ENCODE measurements at places on chromosomes 7 and 10.

DNA sequence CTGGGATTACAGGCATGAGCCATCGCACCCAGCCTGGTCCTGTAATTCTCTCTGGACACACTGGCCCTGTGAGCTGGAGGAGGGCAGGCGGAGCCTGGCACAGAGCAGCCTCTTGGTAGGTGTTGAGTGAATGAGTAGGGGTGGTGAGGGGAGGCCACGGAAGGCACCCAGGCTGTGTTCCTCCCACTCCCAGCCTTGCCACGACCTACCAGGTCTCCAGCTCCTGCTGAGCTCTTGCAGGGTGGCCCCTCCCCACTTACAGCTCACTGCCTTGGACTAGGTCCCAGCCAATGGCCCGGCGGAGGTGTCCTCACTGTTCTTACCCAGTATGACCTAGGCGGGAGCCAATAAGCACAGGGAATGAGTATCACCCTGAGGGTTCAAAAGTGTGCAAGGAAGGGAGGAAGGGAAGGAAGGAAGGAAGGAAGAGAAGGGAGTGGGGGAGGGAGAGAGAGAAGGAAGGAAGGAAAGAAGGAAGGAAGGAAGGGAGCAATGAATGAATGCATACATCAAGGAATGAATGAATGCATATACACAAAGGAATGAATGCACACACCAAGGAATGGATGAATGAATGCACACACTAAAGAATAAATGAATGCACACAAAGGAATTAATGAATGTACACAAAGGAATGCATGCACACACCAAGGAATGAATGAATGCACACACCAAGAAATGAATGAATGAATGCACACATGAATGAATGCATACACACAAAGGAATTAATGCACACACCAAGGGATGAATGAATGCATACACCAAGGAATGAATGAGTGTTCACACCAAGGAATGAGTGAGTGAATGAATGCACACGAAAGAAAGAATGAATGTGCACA is 45.5 kb downstream of the GTF2IRD1 start:
- DNase-seq = peak; percentile 76

- DNase-seq = no peak
These were observed 71.7 kb downstream of the MTURN start for GRCh38 chr7:30206491-30206890.

DNA sequence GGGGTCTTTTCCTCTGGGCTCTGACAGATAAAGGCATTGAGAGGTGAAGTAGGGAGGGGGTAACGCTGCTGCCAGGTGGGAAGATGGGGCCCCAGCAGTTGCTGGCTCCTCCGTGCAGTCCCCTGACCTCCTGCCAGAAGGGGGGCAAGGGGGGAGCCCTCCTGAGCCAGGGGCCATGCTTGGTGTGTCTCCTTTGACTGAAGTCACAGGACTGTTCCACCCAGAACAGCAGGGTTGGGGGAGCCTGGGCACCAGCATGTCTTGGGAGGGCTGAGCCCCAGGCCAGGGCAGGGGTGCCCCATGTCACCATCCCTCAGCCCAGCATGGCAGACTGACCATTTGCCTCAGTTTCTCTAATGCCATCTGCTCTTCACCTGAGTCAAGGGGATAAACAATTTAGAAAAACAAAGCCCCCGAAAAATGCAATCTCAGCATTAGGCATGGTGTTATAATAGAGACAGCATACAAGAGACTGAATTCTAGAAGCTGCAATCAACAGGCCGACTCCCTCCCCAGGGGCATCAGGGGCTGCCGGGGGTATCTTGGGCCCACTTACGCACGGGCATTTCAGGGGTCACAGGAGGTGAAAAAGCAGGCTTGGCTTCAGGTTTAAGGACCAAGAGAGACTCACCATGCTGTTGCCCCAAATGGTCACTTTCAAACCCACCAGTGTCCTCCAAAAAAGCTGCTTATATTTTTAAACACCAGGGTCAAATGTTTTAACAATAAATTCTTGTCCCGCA is 108.6 kb upstream of the GPR26 start:
- no peak for DNase-seq

DNA sequence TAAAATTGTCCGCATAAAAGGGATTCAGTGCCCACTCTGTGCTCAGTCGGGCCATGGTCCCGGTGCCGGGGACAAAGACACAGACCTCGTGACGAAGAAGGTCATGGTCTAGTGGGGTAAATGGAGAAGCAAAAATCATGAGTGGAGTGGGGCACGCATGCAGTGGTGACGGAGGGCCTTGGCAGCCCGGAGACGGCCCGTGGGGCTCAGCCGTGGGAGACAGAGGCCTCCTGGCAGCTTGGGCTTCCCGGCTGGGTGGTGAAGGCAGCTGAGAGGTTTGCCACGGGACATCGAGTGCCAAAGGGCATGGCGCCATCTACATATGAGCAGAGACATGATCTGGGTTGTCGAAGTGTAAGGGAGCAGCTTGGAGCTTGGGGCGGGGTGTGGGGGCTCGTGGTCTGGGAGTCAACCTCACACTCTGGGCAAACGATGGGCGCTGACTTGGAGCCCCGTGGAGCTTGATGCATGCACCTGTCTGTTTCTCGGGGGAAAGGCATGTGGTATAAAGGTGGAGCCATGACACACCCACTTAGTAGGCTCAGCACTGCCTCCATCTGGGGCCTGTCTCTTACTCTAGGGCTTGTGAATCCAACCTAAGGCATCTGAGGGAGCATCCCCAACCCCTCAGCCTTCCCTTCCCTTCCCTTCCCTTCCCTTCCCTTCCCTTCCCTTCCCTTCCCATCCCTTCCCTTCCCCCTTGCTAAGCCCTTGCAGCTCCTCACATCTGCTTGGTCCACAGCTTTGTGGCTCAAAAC is 151.0 kb upstream of the INSYN2A start:
- no peak for DNase-seq

DNA sequence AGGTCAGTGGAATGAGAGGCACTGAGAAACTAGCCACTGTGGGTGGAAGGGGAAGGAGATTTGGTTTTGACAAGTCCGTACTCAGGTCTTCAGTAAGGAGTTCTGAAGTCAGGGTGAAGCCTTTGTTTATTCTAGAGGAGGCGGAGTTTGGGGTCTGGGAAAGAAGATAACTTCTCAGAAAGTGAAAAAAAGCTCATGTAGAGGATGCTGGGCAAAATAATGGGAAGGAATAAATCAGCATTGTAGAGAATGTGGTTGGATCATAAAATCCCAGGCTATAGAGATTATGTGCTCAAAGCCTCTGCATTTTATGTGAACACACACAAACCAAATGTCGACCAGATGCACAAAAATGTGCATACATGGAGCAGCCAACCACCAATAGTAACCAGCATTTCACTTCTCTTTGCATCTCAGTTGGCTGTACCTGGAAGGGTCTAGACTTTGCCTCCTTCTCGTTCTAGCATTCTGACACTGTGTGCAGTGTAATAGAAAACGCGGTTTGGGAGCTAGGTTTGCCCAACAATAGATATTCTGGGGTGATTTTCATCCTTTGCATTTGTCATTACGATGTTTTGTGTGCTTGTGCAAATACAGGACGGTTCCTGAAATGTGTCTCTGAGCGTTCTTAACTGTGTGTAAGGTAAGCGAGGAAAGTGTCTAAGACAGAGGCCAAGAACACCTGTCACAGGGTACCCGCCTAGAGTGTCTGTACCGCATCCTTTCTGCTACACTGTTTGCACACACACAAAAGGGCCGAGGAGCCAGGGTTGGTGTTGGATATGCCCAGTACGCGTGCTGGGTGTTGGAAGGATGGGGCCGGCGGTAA is 603 bp upstream of the HECW1 start:
- no peak for DNase-seq

- DNase-seq = no peak
These were observed 456.0 kb downstream of the SORCS1 start for GRCh38 chr10:106708506-106708905.

GRCh38 chr10:82394122-82394521 is 519.1 kb downstream of the NRG3 start:
- no peak for DNase-seq

DNA sequence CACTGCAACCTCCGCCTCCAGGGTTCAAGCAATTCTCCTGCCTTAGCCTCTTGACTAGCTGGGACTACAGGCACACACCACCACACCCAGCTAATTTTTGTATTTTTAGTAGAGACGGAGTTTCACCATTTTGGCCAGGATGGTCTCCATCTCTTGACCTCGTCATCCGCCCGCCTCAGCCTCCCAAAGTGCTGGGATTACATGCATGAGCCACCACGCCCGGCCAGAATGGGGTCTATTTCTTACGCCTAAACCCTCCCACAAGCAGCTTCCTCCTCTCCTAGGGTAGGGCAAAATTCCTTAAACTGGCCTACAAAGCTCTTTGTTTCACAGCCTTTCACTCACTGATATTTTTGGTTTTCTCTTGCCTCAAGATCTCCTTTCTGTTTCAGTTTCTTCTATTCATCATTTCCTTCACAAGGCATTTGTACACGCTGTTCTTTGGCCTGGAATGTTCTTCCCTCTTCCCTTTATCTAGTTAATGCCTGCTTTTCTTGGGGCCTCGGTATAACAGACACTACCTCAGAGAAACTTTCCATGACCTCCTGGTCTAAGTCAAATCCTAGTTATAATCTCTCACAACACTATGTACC is 6.7 kb downstream of the CPEB3 start:
- DNase-seq = no peak

GRCh38 chr10:535051-535450 is 154.4 kb downstream of the DIP2C start:
- no peak for DNase-seq

DNA sequence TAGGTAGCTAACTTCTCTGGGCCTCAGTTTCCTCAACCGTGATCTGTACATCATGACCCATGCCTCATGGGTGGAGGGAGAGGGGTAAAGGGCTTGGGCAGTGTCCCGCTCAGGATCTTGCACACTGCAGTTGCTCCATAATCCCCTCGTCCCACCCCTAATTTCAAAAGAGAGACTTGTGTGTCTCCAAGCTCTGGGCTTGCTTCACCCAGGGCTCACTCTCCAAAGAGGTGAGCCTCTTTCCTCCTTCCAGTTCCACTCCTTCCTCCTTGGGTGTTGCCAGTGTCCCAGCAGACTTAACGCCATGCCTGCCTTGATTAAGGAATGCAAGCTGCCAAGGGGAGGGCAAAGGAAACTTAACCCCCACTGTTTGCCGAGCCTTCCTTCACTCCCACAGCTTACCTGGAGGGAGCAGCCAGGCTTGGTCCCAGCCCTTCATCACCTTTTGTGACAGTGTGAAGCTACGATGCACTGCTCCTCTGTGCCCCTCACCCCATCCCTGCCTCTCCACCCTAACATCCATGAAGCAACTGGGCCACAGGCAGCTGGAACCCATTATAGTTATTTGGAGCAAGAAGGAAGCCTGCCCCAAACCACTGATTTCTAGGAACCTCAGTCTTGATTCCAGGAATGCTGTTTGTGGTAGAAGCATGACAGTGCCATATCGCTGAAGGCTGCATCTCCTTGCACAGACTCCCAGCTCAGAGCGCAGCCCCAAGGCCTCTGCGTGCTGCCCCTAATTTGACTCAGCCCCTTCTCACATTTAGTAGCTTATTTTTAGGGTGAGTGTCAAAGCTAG is 363.3 kb downstream of the TNS3 start:
- no peak for DNase-seq

GRCh38 chr7:45689011-45689796 is 115.0 kb downstream of the ADCY1 start:
- no peak for DNase-seq

- DNase-seq = no peak
These were observed 30.9 kb upstream of the SAMD8 start for GRCh38 chr10:75080554-75080953.

DNA sequence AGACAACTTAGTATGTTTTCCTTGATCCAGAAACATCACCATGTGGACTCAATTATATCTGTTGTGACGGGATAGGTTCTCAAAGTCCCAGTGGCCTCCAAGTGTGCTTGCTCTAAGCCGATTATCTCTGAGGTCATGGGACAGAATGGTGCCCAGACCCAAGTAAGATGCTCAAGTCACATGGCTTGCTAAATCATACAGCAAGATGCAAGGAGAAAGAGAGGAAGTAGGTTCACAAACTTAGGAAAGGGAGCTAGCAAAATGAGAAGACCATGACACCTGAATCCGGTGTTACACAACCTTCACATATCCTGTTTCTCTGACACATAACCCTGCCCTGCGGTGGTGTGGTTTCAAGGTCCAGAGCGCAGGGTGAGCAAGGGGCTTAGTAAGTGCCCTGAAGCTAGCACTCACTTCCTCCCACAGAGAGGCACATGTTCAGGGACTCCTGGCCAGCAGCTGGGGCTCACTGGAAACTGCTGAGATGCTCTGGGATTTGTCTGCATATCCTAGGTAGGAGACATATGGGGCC is 590.9 kb upstream of the ANKRD30A start:
- no peak for DNase-seq

DNA sequence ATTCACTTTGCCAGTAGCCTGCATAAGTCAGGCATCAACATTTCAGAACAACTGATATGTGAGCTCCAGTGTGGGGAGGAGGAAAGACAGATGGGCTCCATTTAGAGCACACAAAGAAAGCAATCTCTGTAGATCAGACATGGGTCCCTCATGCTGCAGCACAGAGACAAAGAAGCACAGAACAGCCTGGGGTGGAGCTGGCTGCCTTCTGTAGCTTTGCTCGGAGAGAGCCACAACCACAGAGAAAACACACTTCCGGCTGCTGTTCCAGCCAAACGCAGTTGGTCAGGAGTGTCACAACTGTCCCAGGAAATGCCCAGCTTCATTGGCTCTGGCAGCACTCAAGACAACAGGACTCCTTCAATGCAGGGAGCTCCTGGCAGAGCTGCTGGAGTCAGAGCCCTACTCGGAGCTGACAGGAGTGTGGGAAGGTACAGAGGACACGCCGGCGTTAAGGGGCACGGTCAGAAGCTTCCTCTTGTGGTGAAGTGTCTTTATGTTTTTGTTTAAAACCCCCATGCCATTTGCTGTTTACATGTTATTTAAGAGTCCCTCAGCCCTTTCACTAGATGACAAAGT is 494.4 kb downstream of the TCERG1L start:
- no peak for DNase-seq

- DNase-seq = no peak
These were observed 53.7 kb upstream of the AHR start for GRCh38 chr7:17244786-17245185.

GRCh38 chr10:58070956-58071355 is 196.7 kb downstream of the IPMK start:
- no peak for DNase-seq

DNA sequence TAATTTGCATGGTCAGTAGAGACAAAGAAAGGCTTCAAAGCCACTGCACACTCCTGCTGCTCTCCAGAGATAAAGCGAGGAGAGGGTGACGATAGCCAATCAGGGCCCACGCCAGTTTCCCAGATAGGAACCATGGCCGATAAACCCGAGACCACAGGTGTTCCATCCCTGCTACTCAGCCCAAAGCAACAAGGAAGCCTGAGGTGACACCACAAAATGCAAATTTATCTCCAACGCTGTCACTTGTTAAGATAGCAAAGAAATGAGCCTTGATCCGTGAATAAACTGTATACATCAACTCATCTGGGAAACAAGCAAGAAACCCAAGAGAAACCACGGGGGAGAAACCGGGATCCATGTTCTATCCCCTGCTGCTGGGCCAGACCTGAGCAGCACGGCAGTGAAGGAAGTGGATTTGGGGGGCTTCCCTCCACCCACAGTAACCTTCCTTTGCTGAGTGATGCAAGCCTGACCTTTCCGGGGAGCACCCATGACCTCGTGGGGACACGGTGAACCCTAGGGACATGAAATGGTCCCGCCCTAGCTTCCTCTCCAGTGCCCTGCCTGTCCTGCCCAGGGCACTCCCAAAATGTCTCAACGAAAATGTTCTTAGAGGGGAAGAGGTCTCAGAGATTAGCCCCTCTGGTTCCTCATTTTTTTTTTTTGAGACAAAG is 164.6 kb downstream of the PTPRN2 start:
- no peak for DNase-seq

- DNase-seq = no peak
These were observed 1.6 kb downstream of the GHRHR start for GRCh38 chr7:30965372-30965771.

Measured in left ventricle myocardium superior (tissue), 1 donor.